ENCODE measurements at places on chromosomes 13 and 19.

DNA sequence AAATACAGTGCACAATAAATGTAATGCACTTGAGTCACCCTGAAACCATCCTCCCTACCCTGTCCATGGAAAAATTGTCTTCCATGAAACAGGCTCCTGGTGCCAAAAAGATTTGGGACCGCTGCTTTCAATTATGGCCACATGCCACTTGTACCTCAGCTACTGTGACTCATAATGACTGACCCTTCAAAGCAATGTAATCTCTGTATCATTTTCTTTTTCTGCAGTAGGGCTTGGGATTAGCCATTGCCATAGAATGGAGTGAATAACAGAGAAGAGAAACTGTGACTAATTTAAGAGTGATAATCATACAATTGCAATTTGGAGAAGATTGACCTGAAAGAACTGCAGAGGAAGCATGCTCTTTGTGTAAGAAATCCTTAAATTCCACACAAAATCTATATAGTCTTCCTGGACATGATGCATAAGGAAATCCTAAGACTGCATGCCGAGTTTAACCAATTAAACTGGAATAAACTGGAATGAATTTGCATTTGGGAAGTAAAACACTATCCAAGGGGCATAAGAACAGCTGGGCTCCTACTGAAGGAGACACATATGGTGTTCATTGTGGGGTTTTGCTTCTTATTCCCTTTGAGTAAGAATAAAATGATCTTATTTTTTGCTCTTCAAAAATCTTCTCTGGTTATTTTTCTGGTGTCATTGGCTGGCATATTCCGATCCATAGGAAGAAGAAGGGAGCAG, 59.5 kb upstream of the SLC7A1 start:
- DNase-seq: no peak

DNA sequence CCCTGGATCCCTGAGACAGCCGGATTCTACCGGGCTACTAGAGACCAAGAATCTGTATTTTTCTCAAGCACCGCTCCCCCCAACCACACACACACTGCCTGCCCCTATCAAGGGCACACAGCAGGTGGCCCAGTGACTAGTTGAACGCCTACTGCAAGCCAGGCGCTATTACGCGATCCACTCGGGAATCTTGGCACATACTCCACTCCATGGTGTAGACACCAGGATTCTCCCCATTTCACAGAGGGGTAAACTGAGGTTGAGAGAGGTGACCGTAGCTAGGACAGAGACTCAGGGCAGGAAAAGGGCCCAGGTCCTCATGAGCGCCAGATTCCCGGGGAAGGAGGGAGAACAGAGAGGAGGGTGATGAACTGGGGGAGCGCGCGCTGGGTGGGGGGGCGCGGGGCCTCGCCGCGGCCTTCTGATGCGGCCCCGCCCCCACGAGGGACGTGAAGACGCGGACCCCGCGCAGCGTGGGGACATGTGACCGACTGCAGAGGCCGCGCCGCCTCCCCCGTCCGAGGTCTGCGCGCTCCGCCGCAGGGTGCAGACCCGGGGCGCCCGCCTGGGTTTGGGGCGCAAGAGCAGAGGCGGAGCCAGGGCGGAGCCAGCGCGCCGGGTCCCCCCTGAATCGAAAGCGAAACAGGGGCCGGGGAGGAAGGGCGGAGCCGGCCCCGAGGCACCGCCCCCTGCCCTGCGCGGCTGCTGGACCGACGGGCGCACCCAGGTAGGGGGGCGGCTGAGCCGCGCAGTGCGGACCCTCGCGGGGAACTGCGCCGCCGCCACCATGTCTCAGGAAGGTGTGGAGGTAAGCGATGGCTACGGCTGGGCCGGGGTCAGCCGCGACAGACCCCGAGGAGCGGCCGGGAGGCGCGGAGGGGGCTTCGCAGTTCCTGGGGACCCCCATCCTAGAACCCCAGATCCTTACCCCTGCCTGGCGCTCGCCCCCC, at the start of gene SHFL:
TSS of gene SHFL (plus strand) at position 677 of the 950 bp plus-strand sequence. CDS start at position 788, 111 bp downstream.
- peak; percentile 72 for DNase-seq

- no peak for DNase-seq
Observed at GRCh38 chr19:33063753-33064457, 783 bp downstream of the RHPN2 start.

- DNase-seq: no peak
Observed at GRCh38 chr13:50576156-50576555, 267.3 kb downstream of the DLEU7 start.

Measured in stimulated activated CD4-positive, alpha-beta T cell treated with anti-CD3 and anti-CD28 coated beads, Interleukin-12 subunit alpha, Interleukin-12 subunit beta, amount 100 ng/mL, for 48 hours (primary cell).